ENCODE measurements at places on chromosomes 3 and 15. TPM values are rescaled to one million over a fixed set of nuclear protein-coding genes. Genes with fewer than 3 reads are reported as not detected.
A peak's percentile ranks its signal among the peaks of the same experiment; 100 is the strongest.

SAMMSON gene
- total RNA-seq, result not detected

- DNase-seq, result no peak
These were observed 109.9 kb downstream of the IQSEC1 start for GRCh38 chr3:12963231-12963896.

GRCh38 chr3:46208167-46208704 lies at the start of gene CCR1:
TSS of gene CCR1 (minus strand) at chr3:46208313. CDS start at chr3:46204313, 4,000 bp downstream.
- no peak for DNase-seq

PGBD4 gene
- 0.96 TPM for total RNA-seq

DNA sequence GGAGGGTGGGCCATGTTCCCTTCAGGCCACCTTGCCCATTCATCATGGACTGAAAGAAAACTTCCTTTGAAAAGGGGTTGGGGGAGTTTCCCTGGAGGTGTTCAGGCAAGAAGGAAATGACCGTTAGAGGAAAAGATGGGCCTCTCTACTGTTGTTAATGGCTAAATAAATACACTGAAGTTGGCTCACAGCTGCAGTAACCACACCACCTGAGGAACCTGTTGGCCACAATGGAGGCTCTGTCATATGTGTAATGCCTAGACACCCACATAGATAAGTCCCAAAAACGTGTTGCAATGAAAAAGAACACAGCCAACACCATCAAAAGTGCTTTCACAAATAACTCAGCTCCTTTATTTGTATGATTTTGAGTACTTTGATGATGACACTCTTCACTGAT lies 38.2 kb upstream of the FAM3D start:
- DNase-seq, result no peak

DNA sequence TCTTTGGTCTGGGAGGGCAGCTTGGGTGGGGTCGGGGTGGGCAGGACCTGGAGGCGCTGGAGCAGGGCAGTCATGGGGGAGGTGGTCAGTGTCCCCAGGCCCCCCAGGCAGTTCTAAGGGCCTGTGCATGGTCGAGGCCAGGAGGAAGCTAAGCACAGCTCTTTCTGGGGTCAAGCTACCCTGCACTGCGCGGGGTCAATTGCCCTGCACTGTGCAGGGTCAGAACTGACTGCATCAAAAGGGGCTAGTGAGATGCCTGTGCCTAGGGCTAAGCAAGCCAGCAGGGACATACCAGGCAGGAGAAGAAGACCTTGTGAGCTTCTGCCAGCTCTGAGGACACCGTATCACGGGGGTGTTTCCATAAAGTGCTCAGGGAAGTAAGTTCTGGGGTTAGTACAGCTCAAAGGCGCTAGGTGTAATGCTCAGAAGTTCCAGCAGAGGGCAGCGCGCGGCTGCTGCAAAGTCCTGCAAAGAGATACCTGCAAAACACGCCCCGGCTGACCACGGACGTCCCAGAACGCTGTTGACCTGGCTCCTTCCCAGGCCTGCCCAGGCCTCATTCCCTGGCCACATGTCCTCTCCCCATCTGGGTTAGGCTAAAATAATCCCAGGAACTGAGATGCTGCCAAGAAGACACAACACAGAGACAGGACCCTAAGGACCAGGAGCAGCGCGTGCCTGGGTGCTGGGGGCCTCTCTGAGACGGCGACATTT lies 18.8 kb upstream of the IQSEC1 start:
- no peak for DNase-seq

DNA sequence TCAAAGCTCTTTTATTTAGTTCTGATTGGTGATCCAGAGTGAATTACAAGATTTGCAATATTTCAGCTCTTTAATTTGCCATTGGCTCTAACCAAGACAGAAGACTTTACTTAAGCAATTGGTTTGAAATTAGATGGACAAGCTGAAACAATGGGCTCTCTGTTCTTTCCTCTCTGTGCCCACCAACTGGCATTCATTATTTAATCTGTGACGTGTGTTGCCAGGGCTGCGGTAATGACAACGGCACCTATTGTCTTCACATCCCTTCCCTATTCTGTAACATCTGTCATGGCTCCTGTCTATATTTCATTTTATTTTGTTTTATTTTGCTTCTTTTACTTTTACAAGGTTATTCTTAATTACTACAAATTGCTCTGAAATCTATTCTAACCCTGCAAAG lies 33.9 kb downstream of the PLD1 start:
- DNase-seq, result no peak

- no peak for DNase-seq
These were observed 32.5 kb downstream of the DMXL2 start for GRCh38 chr15:51589881-51590568.

GRCh38 chr3:93931597-93932229 lies 42.0 kb downstream of the PROS1 start:
- no peak for DNase-seq

TPRG1 gene
- 0.41 TPM for total RNA-seq

- DNase-seq, result no peak
These were observed 133.4 kb upstream of the ROPN1 start for GRCh38 chr3:124125315-124125714.

- DNase-seq, result no peak
These were observed 7.7 kb downstream of the SNX4 start for GRCh38 chr3:125512135-125512920.

GRCh38 chr3:155631323-155632019 lies 113.4 kb downstream of the PLCH1 start:
- DNase-seq, result no peak

DNA sequence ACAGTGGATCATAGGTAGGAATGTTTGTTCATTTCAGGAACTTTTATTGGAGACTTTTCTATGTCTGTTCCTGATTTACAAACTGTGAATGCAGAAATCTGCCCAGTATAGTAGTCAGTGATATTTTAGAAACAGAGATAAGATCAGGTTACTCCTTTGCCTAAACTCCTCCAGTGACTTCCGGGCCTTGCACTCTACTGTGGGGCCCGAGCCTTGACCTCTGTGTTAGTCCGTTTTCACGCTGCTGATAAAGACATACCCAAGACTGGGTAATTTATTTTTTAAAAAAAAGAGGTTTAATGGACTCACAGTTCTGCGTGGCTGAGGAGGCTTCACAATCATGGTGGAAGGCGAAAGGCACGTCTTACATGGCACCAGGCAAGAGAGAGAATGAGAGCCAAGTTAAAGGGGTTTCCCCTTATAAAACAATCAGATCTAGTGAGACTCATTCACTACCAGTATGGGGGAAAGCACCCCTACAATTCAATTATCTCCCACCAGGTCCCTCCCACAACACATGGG lies 127.1 kb downstream of the DNAJB8 start:
- no peak for DNase-seq

SCAANT1 gene
- total RNA-seq, result not detected

GRCh38 chr15:42836251-42836650 lies 84.3 kb downstream of the TTBK2 start:
- DNase-seq, result no peak

GRCh38 chr3:122123850-122124249 lies 59.6 kb upstream of the CASR start:
- DNase-seq, result peak; percentile 21

DNA sequence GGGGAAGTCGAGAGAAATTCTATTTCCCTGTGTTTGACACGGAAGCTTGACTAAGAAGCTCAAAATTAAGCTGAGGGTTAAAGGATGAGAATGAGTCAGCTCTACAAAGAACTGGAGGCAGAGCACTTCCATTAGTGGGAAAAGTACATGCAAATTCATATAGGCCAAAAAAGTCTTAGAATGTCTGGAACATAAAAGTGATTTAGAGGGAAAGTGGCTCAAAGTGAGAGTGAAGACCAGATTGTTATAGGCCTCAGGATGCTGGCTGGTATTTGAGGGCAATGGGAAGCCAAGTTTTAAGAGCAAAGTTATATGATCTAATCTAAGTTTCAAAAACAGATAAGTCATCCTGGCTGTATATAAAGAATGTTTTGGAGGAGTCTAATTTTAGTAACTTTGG lies 857.3 kb downstream of the NAALADL2 start:
- no peak for DNase-seq

DNA sequence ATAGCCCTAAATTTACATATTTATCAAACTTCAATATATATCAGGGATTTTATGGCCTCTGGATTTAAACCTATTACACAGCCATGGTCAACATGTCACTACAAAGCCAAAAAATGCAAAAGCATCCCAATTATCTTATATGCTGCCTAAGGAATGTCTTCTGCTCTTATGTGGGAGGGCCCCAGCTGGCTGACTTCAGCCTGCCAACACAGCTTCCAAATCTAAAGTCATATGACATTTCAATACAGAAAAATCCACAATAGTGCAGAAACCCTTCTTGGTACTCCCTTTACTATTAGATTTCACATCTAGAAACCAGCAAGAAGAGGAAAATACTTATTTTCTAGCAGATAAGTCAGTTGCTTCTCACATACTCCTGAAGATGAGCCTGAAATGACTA lies 6.4 kb downstream of the PFN2 start:
- DNase-seq, result no peak

DNA sequence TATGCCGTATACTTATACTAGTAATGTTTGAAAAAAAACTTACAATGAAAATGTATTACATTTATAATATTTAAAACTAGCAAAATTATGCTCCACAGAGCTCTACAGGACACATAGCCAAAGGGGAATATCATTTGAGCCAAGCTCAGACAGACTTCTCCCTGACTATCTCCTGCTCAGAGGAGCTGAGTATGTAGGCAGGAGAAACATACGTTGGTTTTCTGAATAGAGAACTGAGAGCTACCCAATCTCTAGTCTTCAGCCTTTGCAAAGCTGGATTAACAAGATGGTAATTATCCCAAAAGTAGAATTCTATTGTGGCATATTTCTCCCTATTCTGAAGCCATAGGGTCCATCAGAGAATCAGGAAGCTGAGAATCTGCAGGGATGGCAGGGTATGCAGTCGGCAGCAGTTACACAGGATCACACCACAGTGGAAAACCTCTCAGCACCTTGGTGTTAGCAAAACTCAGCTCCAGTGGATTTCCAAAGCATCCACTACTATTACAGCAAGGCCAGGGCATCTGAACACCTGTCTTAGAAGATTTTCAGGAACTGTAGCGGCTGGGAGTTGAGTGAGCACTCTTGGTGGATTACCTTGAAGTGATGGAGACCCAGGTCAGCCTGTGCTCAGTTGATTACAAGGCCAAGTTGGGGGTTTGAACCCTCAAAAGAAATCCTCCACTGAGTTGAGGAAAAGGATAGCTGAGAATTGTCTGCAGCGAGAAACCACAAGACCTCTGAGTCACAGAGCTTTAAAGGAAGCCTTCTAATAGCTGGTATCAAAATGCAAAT lies 30.1 kb downstream of the GPR15 start:
- peak; percentile 14 for DNase-seq

DNA sequence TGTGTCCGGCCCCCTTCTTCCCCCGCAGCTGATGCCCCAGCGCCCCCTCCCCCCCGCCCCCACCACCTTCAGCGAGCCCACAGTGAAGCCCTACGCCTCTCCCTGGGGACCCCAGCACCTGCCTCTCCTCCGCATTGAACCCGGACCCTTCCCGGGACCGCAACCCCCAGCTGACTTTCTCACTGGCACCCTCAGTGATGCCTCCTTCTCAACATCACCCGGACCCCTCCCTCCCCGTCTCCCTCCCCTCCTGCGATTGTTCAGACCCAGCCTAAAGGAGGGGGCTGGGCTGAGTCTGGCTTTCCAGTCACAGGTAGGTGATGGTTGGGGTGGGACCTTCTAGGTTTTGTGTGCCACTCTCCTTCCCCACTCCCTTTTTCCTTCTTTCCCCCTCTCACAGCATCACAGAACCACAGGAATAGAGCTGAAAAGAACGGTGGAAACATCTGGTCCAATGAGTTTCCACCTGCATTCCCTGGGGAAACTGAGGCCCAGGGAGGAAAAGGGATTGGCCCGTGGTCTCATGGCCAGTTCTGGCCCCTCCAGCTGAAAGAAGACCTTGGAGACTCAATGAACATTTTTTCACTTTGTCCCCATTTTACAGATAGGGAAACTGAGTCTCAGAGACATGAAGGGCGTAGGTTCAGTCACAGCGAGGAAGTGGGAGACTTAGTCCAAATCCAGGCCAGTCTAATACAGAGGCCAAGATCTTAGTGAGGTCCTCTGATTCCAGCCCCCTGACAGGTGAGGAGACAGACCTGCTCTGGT lies 828 bp downstream of the CAND2 start:
- DNase-seq, result no peak

GRCh38 chr15:29924750-29925149 lies 102.5 kb upstream of the TJP1 start:
- peak; percentile 74 for DNase-seq

MUC20 gene
- 61.4 TPM for total RNA-seq
